ENCODE measurements at places on chromosomes 5 and 9.

- H3K4me1 ChIP-seq, result no peaks in the 10 kb centered on the region
- no peak overlapping the region for H3K4me3 ChIP-seq
- H3K27ac ChIP-seq, result no peak overlapping the region
- DNase-seq, result no peak
Observed at GRCh38 chr9:34796924-34797323, 87.0 kb upstream of the CCL21 start.

GRCh38 chr9:137449931-137450538 is 8.9 kb upstream of the ENTPD8 start:
- no peak overlapping the region for H3K4me3 ChIP-seq
- H3K4me1 ChIP-seq, result peaks cover 20% of the 10 kb centered on the region
- DNase-seq, result no peak

- no peak overlapping the region for H3K4me3 ChIP-seq
- no peak overlapping the region for H3K27ac ChIP-seq
- H3K27me3 ChIP-seq, result no peaks in the 10 kb centered on the region
- no peak for DNase-seq
- H3K4me1 ChIP-seq, result peaks cover 4% of the 10 kb centered on the region
Observed at GRCh38 chr9:20508242-20508641, 114.1 kb downstream of the MLLT3 start.

DNA sequence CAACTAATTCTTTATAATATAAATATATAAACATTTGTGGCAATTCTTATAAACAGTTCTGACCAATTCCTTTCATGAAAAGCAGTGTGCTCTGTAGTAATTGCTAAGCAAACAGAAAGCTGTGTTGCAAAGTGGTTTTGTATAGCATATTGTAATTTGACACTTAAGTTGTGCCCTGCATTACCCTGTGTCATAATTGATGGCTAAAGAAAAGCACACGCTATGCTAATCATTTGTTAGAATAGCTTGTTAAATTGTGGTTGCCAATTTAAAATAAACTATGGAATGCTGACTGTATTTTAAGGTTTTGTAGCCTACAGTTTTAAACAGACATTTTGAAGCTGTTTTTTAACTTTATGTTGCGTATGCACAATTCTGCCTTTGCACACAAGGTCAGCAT is 140.0 kb downstream of the PBX3 start:
- H3K36me3 ChIP-seq, result no peaks in the 10 kb centered on the region
- DNase-seq, result no peak
- H3K27me3 ChIP-seq, result peaks cover 1% of the 10 kb centered on the region
- peaks cover 11% of the 10 kb centered on the region for H3K4me1 ChIP-seq
- H3K4me3 ChIP-seq, result no peak overlapping the region

- H3K4me1 ChIP-seq, result peaks cover 42% of the 10 kb centered on the region
- H3K36me3 ChIP-seq, result peaks cover 41% of the 10 kb centered on the region
- DNase-seq, result no peak
- no peaks in the 10 kb centered on the region for H3K27me3 ChIP-seq
- peak overlapping the region; percentile 95 for H3K27ac ChIP-seq
Observed at GRCh38 chr5:132486318-132487094, 4.1 kb downstream of the IRF1 start.

- no peak for DNase-seq
- H3K27ac ChIP-seq, result no peak overlapping the region
- H3K4me1 ChIP-seq, result peaks cover 69% of the 10 kb centered on the region
- H3K27me3 ChIP-seq, result no peaks in the 10 kb centered on the region
- peaks cover 35% of the 10 kb centered on the region for H3K36me3 ChIP-seq
- H3K4me3 ChIP-seq, result no peak overlapping the region
Observed at GRCh38 chr9:90836411-90837080, 34.9 kb downstream of the SYK start.

- no peak overlapping the region for H3K27ac ChIP-seq
- H3K4me3 ChIP-seq, result no peak overlapping the region
- H3K27me3 ChIP-seq, result no peaks in the 10 kb centered on the region
- H3K4me1 ChIP-seq, result no peaks in the 10 kb centered on the region
Observed at GRCh38 chr5:19532936-19533335, 455.1 kb downstream of the CDH18 start.

GRCh38 chr5:61623401-61624069 is 291.5 kb downstream of the ZSWIM6 start:
- DNase-seq, result no peak
- H3K27ac ChIP-seq, result no peak overlapping the region
- no peaks in the 10 kb centered on the region for H3K36me3 ChIP-seq
- H3K4me3 ChIP-seq, result no peak overlapping the region

- H3K4me1 ChIP-seq, result no peaks in the 10 kb centered on the region
- no peak for DNase-seq
- no peaks in the 10 kb centered on the region for H3K27me3 ChIP-seq
- no peak overlapping the region for H3K4me3 ChIP-seq
- no peaks in the 10 kb centered on the region for H3K36me3 ChIP-seq
Observed at GRCh38 chr5:105639511-105639910, 2031.2 kb downstream of the EFNA5 start.

DNA sequence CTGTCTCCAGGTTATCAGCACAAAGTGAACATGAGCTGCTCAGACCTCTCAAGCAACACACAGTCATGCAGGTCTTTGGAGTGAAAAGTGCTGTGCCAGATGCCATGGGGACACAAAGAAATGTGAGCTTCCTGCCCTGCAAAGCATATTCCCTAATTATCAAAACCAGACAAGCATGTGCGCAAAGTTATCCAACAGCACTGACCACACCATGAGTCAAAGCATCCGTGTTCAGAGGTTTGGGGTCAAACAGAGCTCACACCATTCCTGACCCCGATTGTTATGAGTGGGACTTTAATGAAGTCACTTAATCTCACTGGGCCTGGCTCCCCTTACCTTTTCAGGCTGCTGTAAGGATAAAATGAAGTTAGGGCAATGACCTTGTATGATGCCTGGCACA is 138.5 kb downstream of the SLIT3 start:
- no peak for DNase-seq
- no peak overlapping the region for H3K27ac ChIP-seq
- no peaks in the 10 kb centered on the region for H3K4me1 ChIP-seq
- H3K4me3 ChIP-seq, result no peak overlapping the region
- peaks cover 4% of the 10 kb centered on the region for H3K27me3 ChIP-seq
- H3K36me3 ChIP-seq, result no peaks in the 10 kb centered on the region

GRCh38 chr5:63164838-63165535 is 586.4 kb downstream of the LRRC70 start:
- H3K4me3 ChIP-seq, result no peak overlapping the region
- no peak for DNase-seq
- H3K4me1 ChIP-seq, result no peaks in the 10 kb centered on the region
- H3K36me3 ChIP-seq, result no peaks in the 10 kb centered on the region

DNA sequence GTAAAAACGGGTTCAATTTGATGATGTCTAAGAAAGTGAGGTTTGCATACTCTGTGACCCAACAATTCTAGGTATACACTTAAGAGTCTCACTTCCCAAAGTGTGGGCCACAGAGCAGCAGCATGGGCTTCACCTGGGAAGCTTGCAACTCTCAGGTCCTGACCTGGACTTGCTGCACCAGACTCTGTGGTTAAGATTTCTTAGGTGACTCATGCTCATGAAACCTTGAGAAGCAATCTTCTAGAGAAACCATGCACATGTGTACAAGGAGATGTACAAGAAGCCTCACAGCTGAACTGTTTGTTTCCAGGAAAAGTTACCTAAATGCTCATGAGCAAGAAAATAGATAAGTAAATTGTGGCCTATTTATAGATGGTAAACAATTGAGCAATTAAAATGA is 30.0 kb downstream of the DNAJC21 start:
- peaks cover 10% of the 10 kb centered on the region for H3K36me3 ChIP-seq
- no peaks in the 10 kb centered on the region for H3K27me3 ChIP-seq
- peak overlapping the region; percentile 28 for H3K27ac ChIP-seq
- no peak for DNase-seq
- no peak overlapping the region for H3K4me3 ChIP-seq

DNA sequence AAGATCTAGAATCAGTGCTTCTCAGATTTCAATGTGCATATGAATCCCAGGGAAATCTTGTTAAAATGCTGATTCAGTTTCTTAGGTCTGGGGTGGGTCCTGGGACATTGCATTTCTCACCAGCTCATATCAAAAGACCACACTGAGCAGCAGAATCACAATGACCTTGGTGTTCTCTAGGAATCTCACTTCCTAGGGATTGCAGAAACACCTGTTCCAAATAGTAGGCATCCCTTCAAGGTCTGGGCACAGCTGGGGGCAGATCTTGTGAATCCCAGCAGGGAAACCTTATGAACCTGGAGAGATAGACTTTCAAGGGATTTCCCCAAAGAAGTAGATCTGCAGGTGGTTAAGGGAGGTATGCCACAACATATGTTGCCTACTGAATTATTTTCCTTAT is 8.9 kb upstream of the GARNL3 start:
- peaks cover 6% of the 10 kb centered on the region for H3K4me1 ChIP-seq
- no peak overlapping the region for H3K27ac ChIP-seq
- H3K36me3 ChIP-seq, result peaks cover 6% of the 10 kb centered on the region

- peaks cover 11% of the 10 kb centered on the region for H3K27me3 ChIP-seq
- no peak overlapping the region for H3K4me3 ChIP-seq
- no peaks in the 10 kb centered on the region for H3K36me3 ChIP-seq
- no peak for DNase-seq
- H3K27ac ChIP-seq, result no peak overlapping the region
Observed at GRCh38 chr5:109929911-109930310, 240.2 kb downstream of the MAN2A1 start.

GRCh38 chr5:39816866-39817265 is 392.1 kb upstream of the DAB2 start:
- H3K4me3 ChIP-seq, result no peak overlapping the region
- H3K27me3 ChIP-seq, result peaks cover 2% of the 10 kb centered on the region
- no peak for DNase-seq

- no peaks in the 10 kb centered on the region for H3K27me3 ChIP-seq
- no peak for DNase-seq
Observed at GRCh38 chr5:93452255-93452654, 128.8 kb downstream of the NR2F1-AS1 start.

- H3K4me1 ChIP-seq, result peaks cover 11% of the 10 kb centered on the region
- no peak overlapping the region for H3K4me3 ChIP-seq
- H3K36me3 ChIP-seq, result peaks cover 4% of the 10 kb centered on the region
- DNase-seq, result no peak
Observed at GRCh38 chr9:37955781-37956422, 52.0 kb upstream of the SLC25A51 start.

DNA sequence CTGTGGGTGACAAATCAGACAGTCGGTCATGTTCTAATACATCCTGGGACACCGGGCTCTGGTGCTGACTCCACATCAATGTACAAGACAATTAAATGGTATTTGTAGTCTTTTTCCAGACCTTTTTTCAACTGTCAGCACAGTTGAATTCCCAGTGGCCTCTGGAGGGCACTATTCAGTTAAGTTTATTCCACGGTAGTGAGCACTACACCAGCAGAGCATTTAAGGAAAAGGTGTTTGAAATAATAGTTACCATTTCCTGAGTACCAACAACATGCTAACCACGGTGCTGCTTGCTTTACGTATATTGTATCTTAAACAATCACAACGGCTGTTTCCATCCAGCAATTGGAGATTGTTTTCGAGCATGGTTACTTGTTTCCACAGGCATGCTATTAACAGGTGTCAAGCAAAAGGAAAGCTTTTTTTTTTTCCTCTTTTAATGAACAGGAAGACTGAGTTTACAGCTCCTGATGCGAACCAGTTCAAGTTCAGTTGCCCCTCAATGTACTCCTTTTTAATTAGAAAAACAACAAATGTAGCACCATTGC is 186.7 kb downstream of the PDZD2 start:
- H3K27me3 ChIP-seq, result peaks cover 3% of the 10 kb centered on the region
- no peaks in the 10 kb centered on the region for H3K4me1 ChIP-seq
- no peak for DNase-seq
- no peak overlapping the region for H3K4me3 ChIP-seq
- no peak overlapping the region for H3K27ac ChIP-seq

DNA sequence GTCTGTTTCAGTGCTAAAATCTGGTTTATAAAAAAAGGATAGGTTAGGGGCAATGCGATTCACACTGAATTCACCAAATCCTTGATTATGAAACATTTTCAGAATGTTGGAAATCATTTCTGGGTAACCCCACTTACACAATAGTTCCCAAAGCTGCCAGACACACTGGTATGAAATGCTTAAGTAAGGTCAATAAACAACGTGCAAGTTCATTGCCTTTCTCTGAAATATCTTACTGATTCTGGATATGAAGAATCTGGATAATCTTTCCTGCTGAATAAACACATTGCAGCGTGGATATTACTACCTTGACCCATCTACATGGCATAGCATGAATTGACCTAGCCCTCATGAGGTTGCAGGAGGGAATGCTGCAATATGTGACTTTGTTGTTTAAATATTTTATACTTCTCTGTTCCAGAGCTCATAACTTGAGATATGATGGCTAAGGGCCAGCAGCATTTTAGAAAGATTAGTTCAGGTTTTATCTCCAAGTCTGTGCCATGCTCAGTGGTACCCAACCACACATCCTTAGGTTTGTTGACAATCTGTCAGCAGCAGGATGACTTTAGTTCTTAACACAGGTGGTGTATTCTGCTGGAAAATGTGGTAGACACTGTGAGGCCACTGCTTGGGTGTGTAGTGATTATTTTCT is 121.0 kb downstream of the NREP start:
- H3K36me3 ChIP-seq, result no peaks in the 10 kb centered on the region
- no peak for DNase-seq
- no peak overlapping the region for H3K4me3 ChIP-seq
- no peaks in the 10 kb centered on the region for H3K4me1 ChIP-seq
- H3K27ac ChIP-seq, result no peak overlapping the region
- peaks cover 3% of the 10 kb centered on the region for H3K27me3 ChIP-seq

- DNase-seq, result no peak
- H3K4me3 ChIP-seq, result no peak overlapping the region
- no peaks in the 10 kb centered on the region for H3K27me3 ChIP-seq
Observed at GRCh38 chr5:120256376-120256775, 207.7 kb upstream of the PRR16 start.

DNA sequence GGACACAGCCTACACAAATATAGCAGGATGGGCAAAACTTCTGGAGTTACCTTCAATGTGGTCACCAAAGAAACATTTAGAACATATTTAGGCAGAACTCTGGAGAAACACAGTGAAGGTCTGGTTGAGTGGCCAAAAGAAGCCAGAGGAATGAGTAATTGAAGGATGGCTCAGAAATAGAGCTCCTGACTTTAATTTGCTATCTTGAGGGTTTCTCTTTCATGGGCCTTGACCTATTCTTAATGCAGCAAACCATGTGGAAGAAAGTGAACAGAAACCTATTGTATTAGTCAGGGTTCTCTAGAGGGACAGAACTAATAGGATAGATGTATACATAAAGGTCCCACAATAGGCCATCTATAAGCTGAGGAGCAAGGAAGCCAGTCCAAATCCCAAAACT is 650.5 kb downstream of the ACTL7B start:
- no peaks in the 10 kb centered on the region for H3K36me3 ChIP-seq
- no peaks in the 10 kb centered on the region for H3K4me1 ChIP-seq
- DNase-seq, result no peak
- H3K27me3 ChIP-seq, result no peaks in the 10 kb centered on the region
- H3K4me3 ChIP-seq, result no peak overlapping the region

- peak; percentile 63 for DNase-seq
- peaks cover 2% of the 10 kb centered on the region for H3K4me1 ChIP-seq
- H3K4me3 ChIP-seq, result no peak overlapping the region
- no peaks in the 10 kb centered on the region for H3K36me3 ChIP-seq
- no peak overlapping the region for H3K27ac ChIP-seq
Observed at GRCh38 chr5:170225326-170226128, 7.3 kb upstream of the C5orf58 start.

Measured in memory B cell (primary cell).